Stimulated activated CD4-positive, alpha-beta T cell treated with anti-CD3 and anti-CD28 coated beads, Interleukin-12 subunit alpha, Interleukin-12 subunit beta, amount 100 ng/mL, for 4 hours (primary cell): ENCODE measurements at places on chromosomes 3 and 15.

- DNase-seq: no peak
These were observed 164.5 kb downstream of the MEGF11 start for GRCh38 chr15:66089049-66089448.

- no peak for DNase-seq
These were observed 189.2 kb upstream of the SLCO3A1 start for GRCh38 chr15:91664224-91664836.

DNA sequence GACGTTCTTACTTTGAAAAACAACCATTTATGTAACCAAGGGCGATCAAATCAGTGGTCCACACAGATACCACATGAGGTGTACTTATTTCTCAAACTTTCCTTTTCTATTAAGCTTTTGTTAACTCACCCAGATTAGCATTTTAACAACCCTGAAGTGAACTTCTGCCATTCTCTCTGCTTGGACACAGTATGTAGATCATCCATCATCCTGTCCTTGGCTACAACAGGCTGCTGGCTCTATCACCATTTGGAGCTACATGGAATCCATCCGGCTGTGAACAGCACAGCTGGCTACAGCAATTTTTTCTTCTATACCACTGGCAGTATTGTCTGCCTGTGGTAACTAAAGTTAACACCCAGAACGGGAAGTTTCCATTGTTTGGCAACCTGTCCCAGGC, 4.4 kb downstream of the SEMA6D start:
- DNase-seq: no peak

DNA sequence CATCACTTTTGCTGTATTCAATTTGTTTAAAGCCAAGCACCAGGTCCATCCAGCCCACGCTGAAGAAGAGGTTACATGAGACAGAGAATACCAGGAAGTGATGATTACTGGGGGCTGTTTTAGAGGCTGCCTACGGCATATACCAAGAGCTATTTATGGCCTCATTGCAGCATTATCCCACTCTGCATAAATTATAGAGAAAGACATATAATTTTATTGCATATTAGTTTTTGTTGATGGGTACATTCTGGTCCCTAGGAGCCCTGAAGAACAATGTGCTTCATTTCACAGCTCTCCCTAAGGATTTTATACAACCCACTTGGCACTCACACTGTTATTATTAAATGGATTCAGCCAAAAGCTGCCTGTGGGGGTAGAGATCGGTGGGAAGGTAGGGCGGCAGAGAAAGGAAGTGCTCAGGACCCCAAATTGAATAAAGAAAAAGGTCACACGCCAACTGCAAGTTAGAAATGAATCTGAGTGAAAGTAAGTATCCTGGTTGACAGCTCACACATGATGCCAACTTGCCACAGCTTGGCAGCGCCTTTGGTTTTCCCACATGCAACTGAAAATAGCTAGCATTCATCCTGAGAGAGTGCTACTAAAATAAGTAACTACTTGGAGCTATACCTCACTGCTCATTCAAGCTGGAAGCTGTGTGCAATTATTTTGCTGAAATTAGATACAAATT, 73.7 kb downstream of the CCNL1 start:
- DNase-seq: no peak

- DNase-seq: no peak
These were observed 258.5 kb downstream of the PTPRG start for GRCh38 chr3:61819861-61820260.

DNA sequence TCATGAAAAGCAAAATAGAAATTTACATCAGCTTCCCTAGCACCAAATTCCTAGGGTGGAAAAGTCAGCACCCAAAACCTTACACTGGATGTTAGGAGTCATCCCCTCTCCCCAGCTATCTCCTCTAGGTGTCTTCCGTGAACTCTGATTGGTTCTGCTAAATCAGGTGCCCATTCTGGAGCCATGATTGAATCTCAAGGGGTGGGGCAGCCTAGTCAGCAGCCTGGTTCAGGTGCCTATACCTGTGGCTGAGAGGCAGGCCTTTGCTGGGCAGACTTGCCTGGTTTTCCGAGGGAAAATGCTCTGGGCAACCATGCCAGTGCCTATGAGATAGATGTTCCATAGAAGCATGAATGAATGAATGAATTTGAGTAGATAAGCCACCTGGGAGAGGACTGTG, 336.7 kb downstream of the LRTM1 start:
- DNase-seq: no peak

DNA sequence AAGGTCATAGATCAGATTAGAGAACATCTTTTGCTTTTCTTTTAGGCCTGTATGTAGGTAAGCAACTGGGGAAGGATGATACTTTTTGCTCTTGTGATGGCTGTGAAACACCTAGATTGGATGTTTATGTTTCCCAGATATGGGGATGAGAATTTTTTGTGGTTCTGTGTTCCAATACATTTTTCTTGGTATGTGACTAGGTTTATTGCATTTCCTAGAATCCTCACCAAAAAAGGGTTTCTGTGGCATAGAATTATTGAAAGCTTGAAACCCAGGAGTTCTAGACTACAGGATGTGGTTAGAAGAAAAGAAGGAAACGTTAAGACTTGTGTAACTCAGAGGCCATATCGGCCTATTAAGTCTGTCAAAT, 25.8 kb downstream of the OXNAD1 start:
- no peak for DNase-seq

GRCh38 chr3:99925584-99926230, 108.0 kb downstream of the CMSS1 start:
- DNase-seq: no peak

GRCh38 chr3:42094128-42094527, 3.0 kb downstream of the TRAK1 start:
- DNase-seq: no peak

GRCh38 chr3:18499301-18499700, 74.2 kb upstream of the SATB1 start:
- DNase-seq: no peak

DNA sequence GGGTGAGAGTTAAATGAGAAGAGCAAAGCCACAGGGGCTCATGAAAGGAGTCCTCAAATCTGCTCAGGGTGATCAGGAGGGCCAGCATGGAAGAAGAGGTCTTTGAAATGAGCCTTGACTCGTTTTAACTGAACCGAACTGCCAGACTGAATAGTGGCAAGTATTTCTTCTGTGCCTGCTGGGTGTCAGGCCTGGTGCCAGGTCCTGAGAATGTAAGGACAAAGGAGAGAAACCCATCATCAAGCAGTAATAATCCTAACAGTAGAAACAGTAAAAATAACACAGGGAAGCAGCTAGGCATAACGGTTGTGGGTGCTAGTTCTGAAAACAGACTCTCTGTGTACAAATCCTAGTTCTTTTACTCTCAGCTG, 40.4 kb upstream of the SMAD3 start:
- no peak for DNase-seq

GRCh38 chr3:177340243-177340830, 143.1 kb upstream of the TBL1XR1 start:
- no peak for DNase-seq

- no peak for DNase-seq
These were observed 136.1 kb upstream of the CNTN4 start for GRCh38 chr3:1962396-1963088.

GRCh38 chr15:34262362-34262761, 37.5 kb downstream of the EMC4 start:
- DNase-seq: no peak

GRCh38 chr3:111548756-111549155, 6.8 kb downstream of the CD96 start:
- no peak for DNase-seq

DNA sequence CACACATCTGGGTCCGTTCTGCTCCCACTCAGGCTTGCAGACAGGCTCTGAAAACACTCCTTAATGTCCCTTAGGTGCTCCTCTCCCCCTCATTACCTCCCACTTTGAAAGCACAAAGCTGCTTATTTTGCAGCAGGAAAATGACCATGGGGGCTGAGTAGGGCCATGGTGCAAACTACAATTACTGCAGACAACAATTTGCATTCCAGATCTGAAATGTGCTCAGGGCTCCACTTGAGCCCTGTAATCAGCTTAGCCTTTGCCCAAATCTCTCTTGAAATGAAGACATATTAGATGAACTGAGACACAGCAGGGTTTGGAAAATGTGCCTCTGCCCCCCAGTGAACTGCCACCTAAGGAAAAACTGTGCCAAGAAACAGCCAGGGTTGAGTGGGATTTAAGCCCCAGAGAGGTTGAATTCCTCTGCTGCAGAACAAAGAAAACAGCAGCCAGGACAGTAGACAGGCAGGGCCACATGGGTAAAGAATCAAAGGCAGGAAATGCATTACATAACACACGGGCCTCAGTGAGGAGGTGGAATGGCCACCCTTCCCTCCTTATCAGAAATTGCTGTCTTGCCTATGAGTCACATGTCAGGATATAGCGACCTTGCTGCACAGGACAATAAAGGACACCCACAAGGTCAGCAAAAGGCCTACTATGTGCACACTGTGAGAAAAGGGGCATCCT, 126.8 kb upstream of the ARHGEF3 start:
- DNase-seq: no peak

GRCh38 chr3:133479895-133480669, 80.2 kb downstream of the BFSP2 start:
- no peak for DNase-seq

GRCh38 chr15:88835119-88835518, 31.9 kb downstream of the ACAN start:
- DNase-seq: no peak

GRCh38 chr3:102484-102883, 94.1 kb upstream of the CHL1 start:
- no peak for DNase-seq

DNA sequence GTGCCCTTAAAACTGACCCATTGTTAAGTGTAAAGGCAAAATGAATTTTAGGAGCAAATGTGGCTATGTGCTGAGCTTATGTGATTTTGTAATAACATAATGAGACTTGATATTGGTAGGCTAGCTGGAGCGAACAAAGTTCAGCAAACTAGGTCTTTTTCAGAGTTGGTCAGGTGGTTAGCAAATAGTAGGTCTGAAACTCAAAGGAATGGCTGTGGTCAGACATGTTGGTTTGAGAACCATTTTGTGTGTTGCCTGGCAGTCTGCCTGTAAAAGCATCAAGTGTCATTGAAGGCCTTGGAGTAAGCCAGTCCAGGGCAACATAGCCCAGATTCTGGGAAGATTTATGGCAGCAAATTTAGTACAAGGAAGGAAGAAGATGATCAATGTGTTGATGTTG, 16.4 kb downstream of the FBXO22 start:
- no peak for DNase-seq

DNA sequence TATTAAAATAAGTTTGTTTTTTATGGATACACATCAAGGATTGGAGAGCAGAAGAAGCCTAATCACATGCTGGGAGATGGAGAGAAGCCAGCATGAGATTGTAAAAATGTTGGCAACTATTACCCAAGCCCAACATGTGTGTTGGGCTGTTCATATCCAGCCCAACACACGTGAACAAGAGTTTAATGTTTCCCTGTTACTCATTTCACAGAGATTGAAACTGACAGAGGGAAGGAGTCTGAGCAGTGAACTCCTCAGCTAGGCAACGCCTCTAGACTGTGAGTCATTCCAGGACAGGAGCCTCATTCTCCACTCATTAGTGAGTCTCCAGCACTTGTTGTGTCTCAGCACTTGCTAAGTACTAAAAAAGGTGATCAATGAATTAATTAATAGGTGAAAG, 43.2 kb upstream of the CMSS1 start:
- DNase-seq: no peak

DNA sequence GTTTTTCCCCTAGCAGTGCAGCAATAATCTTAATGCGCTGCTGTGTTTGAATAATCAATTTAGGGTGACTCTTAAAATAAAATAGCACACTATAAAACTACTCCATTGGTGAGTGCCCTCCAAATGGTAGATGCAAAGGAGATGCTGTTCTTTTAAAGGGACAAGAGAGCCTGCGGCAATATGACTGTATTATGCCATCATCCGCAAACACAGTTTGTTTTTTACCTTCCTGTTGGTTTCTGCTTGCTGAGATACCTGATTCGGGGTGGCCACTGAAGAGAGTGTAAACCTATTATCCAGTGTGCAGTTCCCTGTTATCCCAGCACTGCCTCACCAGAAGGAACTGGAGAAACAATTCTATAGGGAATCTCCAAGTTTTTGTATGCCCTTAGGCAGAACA, 523.1 kb upstream of the TGFBR2 start:
- DNase-seq: no peak

GRCh38 chr15:67276666-67277065, 22.1 kb downstream of the IQCH start:
- no peak for DNase-seq

DNA sequence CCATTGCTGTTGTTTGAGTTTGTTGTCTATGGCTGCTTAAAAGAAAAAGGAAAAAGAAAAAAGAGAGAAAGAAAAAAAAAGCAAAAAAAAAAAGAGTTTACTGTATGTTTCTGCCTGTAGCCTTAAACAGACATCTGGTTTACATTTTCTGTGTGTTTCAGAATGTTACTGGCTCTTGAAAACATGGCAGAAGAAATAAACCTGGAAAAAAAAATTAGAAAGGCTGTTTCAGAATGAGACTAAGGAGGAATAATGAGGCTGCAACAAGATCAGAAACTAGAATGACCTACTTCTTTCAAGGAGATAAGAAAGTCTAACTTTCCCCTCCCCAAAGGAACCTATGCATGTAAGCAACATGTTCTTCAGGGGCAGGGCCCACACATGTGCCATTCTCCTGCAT, 292.1 kb downstream of the DIPK2A start:
- DNase-seq: no peak

- no peak for DNase-seq
These were observed 86.0 kb upstream of the LPP start for GRCh38 chr3:188067932-188068331.

DNA sequence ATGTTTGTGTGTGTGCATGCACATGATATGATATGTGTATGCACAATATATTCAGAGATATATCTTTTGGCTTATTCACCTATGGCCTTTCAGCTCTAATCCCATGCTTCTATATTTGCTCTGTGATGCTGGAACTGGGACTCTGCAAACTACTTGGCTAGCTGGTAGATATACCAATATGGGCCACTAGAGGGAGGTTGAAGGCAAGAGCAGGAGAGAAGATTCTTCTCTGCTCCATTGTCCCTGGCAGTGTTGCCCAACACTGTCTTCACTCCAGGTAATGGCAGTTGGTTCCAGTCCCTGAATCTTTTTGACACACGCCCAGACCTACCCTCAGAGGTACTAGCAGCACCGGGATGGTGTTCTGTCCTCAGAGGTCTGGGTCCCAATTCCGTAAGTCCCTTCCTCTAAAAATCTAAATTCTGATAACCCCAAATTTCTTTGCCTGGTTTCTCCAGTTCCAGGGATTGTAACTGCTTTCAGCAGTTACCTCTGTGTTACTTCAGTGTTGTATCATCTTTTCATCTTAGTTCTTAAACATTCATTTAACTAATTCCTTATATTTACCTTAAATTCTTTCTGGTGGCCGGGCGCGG, 44.7 kb downstream of the GTPBP8 start:
- no peak for DNase-seq

DNA sequence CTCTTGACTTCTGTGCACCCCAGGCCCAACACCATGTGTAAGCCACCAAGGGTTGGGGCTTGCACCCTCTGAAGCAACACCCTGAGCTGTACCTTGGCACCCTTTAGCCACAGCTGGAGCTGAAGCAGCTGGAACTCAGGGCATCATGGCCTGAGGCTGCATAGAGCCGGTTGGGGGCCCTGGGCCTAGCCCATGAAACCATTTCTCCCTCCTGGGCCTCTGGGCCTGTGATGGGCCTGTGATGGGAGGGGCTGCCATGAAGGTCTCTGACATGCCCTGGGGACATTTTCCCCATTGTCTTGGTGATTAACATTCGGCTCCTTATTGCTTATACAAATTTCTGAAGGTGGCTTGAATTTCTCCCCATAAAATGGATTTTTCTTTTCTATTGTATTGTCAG, 22.4 kb upstream of the ADAMTSL3 start:
- DNase-seq: no peak

- no peak for DNase-seq
These were observed 219.1 kb upstream of the FEZF2 start for GRCh38 chr3:62592408-62592807.
